Pulmonary artery endothelial cell (primary cell): ENCODE measurements at places on chromosomes 12 and 14.

- no peak for DNase-seq
These were observed at the start of gene CCDC177 for GRCh38 chr14:69574263-69574953. Gene CCDC177, minus strand, starts transcription at chr14:69574871. Its CDS starts 1,249 bp downstream, at chr14:69573622.

DNA sequence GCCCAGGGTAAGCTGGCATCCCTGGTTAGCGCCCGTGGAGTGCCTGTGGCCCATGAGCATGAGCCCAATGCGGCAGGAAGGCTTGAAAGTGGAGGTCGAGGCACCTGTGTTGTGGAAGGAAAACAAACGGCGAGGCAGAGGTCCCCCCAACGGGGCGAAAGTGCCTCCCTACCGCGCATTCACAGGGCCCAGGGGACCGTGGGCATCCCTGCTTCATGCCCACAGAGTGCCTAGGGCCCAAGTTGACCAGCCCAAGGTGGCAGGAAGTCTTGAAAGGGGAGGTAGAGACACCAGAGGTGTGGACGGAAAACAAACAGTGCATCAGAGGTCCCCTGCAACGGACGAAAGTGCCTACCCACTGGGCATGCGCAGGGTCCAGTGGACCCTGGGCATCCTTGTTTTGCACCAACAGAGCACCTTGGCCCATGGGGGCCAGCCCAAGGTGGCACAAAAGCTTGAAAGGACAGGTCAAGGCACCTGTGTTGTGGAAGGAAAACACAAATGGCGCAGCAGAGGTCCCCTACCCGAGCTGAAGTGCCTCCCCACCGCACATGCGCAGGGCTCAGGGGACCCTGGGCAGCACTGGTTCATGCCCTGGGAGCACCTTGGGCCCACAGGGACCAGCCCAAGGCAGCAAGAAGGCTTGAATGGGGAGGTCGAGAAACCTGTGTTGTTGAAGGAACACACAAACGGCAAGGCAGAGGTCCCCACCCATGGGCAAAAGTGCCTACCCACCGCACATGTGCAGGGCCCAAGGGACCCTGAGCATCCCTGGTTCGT is 377.5 kb downstream of the ALG10 start:
- no peak for DNase-seq

DNA sequence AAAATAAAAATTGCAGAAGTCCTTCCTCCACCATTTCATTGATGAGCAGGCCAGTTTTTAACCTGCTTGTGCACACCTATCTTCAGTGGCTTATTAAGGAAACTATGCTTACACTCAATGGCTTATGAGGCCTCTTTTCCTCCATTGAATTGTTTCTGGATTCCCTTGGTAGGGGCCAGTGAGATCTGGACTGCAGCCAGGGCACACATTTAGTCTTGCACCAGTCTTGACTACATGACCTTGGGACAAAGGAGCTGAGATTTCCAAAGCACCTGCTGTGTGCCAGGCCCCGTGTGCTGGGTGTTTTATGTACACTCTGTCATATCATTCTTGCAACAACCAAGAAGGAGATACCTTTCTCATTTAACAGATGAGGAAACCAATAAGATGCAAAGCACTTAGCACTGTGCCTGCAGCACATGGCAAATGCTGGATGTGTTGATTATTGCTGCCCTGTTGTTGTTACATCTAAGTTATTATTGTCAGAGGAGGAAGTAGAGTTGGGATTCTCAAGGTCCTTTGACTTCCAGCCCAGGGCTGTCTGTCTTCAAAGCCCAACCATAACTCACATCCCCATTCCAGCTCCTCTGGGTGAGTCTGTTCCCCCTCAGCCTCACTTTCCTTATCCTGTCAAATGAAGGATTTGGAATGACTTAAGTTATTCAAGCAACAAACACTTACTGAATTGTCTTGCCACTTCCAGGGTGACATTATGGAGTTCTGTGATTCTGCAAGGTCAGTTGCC is 31.6 kb upstream of the RIN3 start:
- DNase-seq, result no peak

DNA sequence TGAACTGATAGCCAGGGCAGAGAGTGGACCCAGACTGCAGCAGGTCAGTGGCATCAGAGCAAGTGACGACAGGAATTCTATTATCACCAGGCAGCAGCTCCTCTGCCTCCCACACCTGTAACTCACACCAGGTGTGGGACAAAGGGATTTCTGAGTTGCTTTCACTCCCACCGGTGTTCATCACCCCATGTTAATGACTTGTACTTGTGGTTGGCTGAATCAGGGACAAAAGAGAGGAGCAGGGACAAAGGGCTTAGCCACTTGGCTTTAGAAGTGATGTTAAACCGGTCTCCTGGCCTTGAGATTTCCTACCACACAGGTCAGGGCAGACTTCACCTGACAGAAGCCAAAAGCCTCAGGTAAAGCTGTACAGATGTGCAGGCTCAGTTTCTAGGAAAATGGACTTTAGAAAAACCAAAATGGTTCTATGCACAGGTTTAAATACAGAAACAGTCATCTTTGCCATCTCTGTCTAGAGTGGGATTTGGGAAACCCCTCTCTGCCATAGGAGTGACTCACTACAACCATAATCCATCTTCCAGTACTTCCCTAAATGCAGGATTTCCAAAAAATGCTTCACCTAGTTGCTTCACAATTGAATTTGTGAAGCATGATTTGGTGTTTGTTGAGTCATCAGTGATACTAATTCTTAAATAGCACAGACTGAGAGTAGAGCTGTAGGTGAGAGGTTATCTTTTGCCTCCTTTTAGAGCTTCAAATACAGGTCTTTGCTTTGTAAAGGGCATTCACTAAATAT is 158.5 kb downstream of the PRKCH start:
- DNase-seq, result no peak

DNA sequence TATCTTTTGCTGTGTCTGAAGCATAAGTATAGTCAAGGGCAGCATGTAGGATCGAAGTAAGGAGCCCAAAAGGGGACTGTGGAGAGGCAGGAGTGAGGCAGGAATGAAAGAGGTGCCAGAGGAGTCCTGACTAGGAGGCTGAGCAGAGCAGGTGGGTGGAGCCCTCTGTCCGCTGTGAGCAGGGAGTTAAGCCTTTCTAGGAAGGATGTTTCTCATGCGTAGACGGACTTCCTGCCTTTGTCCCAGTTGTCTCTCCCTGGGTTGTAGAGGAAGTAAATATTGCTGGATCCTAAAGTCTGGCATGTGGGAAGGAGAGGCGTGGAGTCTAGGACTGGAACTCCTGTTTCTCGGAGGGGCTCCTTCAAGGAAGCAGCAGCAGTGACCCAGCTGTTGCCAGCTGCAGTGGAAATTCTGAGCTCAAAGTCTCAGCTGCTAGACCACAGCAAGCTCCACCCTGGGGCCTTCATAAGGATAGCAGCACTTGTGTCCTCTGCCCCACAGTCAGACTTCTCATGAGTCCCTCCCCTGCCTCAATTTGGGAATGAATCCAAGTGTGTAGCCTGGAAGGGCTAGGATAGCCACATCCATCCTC is 44.0 kb downstream of the RBMS2 start:
- peak; percentile 97 for DNase-seq

GRCh38 chr12:10385166-10385613 is 4.7 kb downstream of the KLRK1 start:
- DNase-seq, result no peak

DNA sequence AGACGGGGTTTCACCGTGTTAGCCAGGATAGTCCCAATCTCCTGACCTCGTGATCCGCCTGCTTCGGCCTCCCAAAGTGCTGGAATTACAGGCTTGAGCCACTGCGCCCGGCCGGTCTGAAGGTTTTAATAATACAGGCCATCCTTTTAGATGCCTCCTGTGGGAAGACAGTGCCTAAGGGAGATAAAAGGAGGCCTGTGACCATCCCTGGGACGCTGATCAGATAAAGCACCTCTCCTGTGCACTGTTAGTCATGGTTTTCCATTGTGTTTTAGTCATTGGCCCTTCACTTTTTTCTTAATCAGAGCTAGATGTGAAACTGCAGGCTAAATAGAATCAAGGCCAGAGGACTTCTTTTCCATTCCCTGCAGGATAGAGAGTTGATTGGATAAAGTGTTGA is 7.6 kb upstream of the ACADS start:
- no peak for DNase-seq

GRCh38 chr12:109047081-109047805 is 5.1 kb upstream of the USP30 start:
- no peak for DNase-seq

GRCh38 chr12:59494617-59495016 is 101.2 kb upstream of the SLC16A7 start:
- DNase-seq, result no peak

DNA sequence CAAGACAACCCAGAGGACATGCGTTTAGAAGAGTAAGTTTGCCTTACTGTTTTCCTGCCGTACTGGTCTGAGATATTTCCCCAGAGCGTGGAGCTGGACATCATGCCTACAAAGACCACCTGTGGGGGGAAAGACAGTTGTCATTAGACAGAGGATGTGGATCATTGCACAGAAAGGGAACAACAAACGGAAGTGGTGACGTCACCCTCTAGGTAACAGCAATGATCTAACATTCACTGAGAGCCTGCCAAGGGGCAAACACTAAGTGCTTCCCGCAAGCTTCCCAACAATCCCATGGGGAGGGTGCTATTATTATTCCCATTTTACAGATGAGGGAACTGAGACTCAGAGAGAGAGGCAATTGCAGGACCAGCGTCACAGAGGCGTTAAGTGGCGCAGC is 48.5 kb downstream of the SVOP start:
- DNase-seq, result no peak

GRCh38 chr12:65900912-65901672 is 76.8 kb downstream of the HMGA2 start:
- DNase-seq, result no peak

DNA sequence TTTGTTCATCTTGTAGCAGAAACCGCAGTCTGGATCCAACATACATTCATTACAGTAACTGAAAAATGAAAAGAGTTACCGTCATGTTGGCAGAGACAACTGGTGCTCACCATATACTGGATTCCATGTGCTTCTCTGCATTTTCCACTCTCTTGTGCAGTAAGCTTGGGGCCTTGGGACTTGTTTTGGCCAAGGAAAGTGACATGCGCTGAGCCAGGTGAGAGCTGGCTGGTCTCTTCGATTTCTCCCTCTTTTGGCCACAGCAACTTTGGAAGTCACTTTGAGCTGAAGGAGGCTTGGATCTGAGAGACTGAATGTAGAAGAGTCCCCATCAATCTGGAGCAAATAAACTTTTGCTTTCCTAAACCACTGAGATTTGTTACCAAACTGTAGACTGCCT is 210.6 kb upstream of the ABCD2 start:
- DNase-seq, result no peak

DNA sequence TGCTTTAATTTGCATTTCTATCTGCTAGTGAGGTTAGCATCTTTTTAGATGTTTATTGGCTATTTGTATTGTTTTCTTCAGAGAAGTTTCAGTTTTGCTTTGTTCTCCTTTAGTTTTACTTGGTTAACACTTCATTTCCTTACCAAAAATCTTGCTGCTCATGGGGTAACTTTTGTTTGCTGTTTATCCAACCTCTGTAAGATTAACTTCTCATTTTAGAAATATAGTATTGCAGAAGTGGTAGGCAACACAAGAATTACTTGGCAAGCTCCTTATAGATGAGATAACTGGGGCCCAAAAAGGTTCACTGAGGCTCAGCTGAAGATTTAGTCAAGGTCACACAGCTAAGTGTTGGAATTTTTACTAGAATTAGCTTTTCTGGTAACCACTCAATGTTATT is 40.5 kb downstream of the ALKBH1 start:
- no peak for DNase-seq

DNA sequence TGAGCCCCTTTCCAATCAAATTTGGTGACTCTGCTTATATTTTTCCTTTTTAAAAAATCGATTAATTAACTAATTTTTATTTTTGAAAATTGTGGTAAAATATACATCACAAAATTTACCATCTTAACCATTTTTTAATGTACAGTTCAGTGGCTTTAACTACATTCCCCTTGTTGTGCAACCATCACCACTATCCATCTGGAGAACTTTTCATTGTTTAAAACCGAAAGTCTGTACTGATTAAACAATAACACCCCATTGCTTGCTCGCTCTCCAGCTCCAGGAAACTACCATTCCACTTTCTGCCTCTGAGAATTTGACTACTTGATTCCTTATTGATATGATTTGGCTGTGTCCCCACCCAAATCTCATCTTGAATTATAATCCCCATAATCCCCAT is 283.4 kb downstream of the C12orf75 start:
- DNase-seq, result no peak

GRCh38 chr12:116719731-116720528 is 17.9 kb downstream of the SPRING1 start:
- no peak for DNase-seq

GRCh38 chr12:561391-561705 is 101.6 kb downstream of the B4GALNT3 start:
- DNase-seq, result no peak

DNA sequence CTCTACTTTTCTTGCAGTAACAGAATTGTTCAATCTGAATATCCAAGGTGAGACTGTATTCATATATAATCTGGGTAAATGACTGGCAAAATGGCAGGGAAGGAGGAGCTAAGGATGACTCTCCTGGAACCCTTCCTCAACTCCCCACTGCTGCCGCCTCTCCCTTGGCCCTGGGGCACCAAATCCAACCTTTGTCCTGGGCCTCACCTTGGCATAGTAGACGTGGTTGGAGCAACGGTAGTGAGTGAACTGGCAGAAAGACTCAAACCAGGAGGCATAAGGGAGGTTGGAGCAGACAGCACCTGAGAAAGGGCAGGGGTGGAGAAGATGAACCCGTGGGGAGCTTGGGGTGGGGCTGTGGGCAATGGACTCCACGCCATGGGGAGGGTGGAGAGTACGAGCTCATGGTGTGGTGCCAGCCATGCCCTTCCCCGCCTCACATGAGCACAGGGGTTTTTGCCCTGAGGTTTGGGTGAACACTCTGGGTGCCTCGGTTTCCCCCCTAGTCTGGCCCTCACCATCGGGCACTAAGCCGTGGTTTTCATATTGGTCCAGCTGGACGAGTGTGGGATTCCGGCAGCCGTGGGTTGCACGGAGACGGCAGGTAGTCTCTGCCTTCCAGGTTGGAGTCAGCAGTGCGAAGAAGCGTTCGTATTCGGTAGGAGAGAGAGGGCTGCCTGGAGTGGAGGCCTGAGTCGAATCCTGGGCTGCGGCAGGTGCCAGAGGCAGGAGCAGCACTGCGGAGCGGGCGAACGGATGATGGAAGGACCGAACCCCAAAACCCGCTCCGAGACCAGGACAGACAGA is 753 bp downstream of the ACRBP start:
- DNase-seq, result no peak

GRCh38 chr14:80426683-80427082 is 215.4 kb upstream of the DIO2 start:
- DNase-seq, result no peak

DNA sequence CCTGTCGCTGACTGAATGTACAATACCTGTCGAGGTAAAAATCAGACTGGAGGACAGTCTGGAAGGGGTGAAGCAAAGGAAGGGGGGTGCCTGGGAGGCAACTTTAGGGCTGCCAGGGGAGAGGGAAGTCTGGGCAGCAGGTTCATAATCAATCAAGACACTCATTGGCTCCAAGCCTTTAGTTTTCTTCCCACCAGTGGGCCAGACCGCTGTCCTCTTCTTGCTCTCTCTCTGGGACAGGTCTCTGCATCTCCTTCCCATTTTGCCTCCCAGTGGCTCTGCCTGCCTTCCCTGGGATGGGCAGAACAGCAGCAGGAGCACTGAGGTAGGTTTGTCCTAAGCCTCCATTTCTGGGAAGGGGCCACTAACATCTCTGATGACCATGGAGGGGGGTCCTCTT is 206.5 kb downstream of the TTC8 start:
- no peak for DNase-seq
